ENCODE measurements at places on chromosomes 7 and 10.

- no peak for DNase-seq
These were observed 38.8 kb downstream of the PTN start for GRCh38 chr7:137304624-137305235.

DNA sequence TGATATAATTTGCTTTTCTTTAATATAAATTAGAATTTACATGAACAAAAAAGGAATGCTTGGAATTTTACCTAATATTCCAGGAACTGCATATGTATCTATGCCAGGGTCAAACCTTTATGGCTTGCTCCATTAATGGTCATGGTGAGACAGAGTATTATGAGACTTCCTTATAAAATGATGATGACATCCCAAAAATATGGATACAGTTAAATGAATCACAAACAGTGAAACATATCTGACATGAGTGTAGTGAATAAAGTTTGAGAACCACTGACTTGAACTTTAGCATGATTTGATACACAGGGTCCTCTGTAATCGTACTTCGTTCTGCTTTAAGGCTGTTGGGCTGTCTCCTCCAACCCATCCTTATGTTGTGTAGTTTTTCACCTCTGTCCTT lies 51.8 kb downstream of the MARCHF5 start:
- DNase-seq, result no peak

DNA sequence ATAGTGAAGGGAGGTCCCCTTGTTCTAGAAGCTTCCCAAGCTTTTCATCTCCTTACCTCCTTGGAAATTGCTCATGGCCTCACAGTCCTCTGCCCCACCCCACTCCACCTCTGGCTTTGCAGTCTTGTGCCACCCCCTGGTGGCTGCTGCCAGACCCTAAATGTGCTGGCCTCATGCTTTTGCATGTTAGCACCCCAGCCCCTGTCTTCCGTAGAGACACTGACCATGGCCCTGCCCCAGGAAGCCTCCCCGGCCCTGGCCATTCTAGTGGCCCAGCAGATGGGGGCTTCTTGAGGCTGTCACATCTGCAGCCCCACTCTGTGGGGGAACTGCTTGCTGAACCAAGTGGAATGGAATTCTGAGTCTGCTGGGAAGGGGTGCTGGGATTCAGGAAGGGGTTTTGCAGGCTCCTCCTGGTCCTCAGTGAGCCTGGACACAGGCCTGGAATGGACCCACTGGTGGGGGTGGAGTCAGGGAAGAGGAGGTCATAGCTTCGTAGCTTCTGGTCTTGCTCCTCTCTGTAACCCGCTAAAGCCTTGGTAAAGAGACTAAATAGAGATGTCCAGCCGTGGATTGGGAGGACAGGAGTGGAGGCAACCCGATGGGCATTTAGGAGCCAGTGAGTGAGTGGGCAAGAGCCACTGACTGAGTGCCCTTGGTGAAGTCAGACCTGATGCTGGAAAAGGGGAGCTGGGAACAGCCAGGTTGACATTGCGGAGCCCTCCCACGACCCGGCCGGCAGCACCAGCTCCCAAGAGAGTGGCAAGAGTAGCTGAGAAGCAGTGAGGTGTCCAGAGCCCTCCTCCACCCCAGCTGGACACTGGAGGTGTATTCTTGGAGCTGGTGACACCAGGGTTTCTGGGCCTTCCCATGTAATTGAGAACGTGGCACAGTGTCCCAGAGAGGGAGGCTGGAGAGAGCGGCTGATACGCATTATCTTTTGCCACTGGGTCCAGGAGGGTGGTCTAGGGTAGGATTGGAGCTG lies 20.9 kb downstream of the RAMP3 start:
- no peak for DNase-seq

GRCh38 chr10:124621637-124622036 lies 122.5 kb downstream of the FAM53B start:
- no peak for DNase-seq

DNA sequence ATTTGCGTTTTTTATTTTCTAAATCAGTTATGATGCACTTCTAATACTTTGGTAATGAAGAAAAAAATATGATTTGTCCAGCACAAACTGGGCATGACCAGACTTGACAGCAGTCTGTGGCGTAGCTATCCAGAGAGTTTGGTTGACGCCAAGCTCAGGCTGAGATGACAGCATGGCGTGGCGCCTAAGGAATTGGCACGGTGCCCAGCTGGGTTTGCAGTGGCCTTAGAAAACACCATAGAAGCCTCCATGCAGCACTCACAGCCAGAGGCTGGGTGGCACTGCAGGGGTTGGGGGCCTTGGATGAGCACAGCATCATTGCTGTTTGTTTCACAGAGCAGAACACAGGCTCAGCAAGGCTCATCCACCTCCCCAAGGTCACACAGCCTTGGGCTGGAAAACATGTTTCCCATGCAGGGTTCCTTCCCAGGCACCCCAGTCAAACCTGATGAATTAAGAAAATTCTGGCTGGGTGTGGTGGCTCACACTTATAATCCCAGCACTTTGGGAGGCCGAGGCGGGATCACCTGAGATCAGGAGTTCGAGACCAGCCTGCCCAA lies 88.9 kb downstream of the GTF2IRD1 start:
- DNase-seq, result no peak

DNA sequence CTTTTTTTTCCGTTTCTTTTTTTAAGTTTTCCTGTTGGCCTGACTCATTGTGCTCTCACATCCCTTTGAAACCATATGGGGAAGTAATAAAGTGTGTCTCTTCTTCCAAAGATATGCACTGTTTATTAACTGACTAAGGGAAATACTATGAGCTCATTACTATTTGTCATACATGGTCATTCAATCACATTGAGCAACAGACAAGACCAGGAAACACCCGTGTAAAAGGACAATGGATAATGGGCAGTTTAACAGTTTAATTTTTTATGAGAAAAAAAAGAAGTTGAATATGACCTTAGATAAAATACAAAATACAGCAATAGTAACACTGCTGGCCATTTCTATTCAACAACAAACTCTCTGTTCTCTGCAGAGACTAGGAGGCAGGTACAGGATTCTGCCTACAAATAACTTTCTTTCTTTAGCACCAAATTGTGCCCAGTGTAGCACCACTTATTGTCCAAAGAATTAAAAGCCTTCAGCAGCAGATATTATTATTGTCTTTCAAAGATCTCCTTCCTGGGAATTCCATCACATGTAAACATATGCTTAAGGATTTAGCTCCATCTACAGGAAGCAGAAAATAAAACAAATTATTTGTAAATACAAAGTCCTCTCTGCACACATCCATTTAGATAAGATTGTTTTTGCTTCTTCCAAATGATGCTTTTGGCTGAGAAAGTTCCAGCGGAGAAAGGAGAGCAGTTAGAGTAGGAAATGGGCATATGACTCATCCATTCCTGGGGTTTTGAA lies 55.0 kb upstream of the AKR1E2 start:
- no peak for DNase-seq

DNA sequence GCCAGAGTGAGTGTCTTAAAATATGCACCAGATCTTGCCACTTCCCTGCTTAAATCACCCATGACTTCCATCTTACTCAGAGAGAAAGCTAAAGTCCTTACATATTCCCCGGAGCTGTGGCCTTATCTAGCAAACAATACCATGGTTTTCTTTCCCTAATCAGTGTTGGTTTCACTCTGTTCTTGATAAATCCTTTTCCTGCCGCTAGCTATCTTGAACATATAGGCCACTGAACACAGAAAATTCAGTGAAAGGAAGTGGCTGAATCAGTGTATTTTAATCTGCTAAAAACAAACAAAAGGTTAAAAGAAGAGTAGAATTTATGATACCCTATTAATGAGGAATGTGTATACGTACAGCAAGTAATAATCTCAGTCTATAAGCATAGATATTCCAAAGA lies 42.0 kb upstream of the JAZF1 start:
- DNase-seq, result no peak

GRCh38 chr7:17546592-17546991 lies 248.1 kb downstream of the AHR start:
- DNase-seq, result no peak

GRCh38 chr10:133024704-133025557 lies 62.8 kb upstream of the ADGRA1 start:
- DNase-seq, result no peak

DNA sequence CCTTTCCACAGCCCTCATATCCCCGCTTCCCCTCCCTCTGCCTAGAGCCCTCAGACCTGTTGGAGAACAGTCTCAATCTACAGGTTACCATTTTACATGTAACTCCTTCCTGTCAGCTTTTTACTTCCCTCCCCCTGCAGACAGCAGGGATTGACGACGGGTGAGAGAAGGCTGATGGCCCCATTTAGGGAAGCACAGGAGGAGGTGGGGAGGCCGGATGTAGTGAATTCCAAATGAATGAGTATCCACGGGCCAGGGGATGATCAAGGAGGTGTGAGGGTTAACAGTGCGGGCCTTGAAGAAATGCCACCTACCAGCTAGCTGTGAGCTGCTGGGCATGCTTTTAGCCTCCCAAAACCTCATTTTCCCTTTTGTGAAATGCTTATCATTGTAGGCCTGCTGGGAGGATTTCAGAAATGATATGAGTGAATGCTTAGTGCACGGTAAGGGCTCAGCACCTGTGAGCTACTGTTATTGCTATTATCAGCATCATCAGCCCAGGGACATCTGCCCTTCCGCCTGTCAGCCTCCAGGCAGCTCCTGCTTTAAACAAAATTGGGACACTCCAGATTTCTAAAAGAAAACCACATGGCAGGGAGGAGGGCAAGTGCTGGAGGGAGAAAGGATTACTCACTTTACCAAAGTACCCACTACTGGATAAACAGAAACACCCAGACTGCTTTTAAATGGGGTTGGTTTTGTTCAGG lies 6.5 kb upstream of the NANOS1 start:
- DNase-seq, result no peak
